Fibroblast of lung (primary cell): ENCODE measurements at places on chromosomes 13 and 19. TPM values are rescaled to one million over a fixed set of nuclear protein-coding genes. Genes with fewer than 3 reads are reported as not detected.

- peak; percentile 62 for DNase-seq
These were observed 16.9 kb downstream of the ZNF296 start for GRCh38 chr19:45059258-45059965.

GRCh38 chr19:46081928-46082727, 41.3 kb upstream of the IGFL4 start:
- peak; percentile 70 for DNase-seq

DNA sequence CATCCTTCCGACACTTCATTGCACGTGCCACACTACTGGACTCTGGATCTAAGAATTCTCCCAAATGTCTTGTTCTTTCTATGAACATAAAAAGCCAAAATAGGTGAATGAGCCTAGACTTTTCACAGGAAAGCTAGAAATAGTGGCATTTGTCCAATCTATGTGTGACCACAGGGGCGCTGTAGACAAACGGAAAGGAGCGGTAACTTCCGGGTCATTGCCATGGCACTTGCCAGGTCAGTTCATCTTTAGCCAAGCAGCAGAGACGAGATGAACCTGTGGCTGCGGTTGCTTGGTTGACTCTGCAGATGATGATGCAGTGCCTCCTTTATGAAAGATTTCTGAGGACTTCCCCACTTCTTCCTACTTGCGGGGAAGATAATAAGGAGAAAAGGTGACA, 65.6 kb downstream of the ADGRE1 start:
- DNase-seq = no peak

- no peak for DNase-seq
These were observed 153.6 kb downstream of the KCTD15 start for GRCh38 chr19:33950091-33950750.

DNA sequence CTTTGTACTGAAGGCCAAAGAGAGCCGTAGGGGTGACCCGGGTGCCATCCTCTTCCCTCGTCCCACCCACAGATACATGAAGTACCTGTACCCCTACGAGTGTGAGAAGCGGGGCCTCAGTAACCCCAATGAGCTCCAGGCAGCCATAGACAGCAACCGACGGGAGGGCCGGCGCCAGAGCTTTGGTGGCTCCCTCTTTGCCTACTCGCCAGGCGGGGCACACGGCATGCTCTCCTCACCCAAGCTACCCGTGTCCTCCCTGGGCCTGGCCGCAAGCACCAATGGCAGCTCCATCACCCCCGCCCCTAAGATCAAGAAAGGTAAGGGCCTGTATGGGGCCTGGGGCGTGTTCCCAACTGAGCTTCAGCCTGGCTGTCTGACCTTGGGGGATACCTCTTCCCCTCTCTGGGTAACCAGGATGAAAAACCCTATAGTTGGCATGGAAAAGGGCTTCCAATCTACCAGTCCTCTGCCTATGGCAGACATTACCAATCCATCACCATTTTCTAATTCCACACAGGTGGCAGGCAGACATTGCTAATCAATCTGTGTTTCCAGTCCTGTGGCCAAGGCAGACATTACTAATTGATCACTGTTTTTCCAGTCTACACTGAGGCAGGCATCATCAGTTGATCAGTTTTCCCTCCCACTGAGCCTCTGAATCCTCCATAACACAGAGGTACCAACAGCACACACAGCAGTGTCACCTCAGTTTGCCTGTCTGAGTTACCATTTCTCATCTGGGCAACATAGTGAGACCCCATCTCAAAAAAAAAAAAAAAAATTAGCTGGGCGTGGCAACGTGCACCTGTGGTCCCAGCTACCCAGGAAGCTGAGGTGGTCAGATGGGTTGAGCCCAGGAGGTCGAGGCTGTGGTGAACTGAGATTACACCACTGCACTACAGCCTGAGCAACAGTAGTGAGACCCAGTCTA, 19.1 kb upstream of the WDR18 start:
- DNase-seq = peak; percentile 38

DNA sequence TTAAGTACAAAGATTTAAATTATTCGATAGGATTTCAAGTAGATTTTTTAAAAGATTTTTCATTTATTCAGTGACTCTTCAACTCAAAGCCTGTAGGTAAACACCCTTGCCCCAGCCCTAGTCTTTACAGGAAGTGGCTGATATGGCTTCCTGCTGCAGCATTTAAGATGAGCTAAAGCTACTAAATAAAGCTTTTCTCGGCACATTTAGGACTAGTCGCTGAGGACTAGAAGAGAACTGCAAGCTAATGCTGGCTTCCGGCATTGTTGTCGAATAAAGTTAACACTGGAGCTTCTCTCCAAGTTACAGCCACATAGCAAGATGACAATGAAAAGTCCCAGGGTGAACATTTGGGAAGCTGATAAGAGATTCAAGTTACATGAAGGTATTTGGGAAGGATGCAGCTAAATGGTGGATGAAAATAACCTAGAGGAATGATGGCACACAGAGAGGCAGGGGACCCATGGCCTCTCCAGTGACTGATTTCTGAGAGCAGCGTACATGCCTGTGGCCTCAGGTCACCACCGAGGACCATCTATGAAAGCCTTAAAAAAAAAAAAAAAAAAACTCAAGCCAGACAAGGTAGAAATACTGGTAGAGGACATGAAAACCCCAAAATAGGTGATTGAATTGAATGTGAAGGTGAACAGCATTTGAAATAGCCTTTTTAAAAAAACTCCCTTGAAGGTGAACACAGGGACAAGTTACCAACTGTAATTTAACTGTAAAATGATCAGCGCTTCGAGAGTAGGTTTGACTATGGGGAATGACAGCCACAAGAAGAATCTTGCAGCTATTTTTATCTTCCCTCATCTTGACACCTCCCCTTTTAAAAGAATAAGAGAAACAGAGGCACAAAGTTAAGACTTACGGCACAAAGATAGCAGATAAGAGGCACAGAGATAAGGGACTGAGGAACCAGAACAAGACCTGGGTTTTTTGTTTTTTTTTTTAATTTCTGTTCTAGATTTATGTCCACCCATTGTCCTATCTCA, 155.4 kb downstream of the DCT start:
- no peak for DNase-seq

GRCh38 chr13:95156208-95156607, 145.0 kb downstream of the ABCC4 start:
- DNase-seq = peak; percentile 61

The ZDHHC20 gene
- total RNA-seq = 77.8 and 81.6 TPM in 2 replicates

DNA sequence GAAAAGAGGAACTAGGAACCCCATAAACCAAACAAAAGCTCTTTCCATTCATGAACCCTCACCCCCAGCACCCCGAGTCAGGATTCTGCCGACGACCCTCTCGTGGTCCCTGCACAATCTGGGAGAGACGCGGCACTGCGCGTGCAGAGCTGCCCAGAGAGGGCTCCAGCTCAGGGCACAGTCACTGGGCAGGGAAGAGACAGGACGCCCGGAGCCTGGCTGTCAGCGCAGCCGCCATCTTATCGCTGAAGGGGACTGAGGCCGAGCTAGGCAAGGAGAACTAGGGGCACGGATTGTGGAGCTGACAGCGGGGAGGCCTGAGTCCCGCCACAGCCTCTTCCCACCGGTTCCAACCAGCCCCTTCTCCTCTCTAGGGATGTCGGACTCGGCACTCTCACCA, 349 bp downstream of the ZNF98 start:
- DNase-seq = no peak

The ZNF730 gene
- 1.0 and 1.3 TPM in 2 replicates for total RNA-seq

DNA sequence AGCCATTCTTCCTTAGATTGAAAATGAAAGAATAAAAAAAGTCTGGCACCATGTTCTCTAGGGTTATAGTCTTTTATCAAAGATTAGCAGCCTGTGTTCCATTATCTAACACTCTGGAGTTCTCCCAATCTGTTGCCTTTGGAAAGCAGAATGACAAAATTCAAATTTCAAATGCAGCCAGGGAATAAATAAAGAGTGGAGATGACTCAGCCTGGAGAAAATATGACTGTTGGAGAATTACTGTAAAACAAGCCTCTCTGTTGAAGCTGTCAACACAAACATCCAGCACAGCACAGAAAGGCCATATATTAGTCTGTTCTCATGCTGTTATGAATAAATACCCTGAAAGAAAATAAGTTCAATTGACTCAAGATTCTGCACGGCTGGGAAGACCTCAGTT, 650.5 kb upstream of the SLC10A2 start:
- DNase-seq = no peak

The UQCRFS1 gene
- 31.6 and 34.0 TPM in 2 replicates for total RNA-seq

DNA sequence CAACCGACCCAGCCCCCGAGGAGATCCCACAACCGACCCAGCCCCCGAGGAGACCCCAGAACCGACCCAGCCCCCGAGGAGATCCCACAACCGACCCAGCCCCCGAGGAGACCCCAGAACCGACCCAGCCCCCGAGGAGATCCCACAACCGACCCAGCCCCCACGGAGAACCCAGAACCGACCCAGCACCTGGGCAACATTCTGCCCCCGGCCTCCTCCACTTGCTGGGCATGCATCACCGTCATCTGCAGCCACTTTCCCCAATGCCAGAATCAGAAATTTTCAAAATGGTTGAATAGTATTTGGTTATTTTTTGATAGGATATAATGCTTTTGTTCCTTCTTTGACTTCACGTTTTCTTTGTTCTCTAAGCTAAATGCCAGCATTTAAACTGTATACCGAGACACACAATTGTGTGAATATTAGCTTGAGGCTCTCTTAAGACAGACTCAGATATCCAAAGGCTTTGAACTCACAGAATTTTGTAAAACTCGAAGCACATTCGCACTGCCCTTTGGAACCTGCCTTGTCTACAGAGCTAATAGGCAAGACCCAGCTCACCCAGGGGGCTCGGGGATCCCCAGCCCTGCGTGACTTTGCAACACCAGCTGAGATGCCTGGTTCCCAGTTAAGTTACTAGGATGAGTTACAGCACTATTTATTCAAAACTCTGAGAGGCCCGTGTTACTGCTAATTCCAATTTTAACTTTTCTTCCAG, 15.5 kb upstream of the RASA3 start:
- no peak for DNase-seq

The FAM83E gene
- 0.50 and 1.0 TPM in 2 replicates for total RNA-seq

The LILRA5 gene
- not detected in 2 replicates for total RNA-seq

DNA sequence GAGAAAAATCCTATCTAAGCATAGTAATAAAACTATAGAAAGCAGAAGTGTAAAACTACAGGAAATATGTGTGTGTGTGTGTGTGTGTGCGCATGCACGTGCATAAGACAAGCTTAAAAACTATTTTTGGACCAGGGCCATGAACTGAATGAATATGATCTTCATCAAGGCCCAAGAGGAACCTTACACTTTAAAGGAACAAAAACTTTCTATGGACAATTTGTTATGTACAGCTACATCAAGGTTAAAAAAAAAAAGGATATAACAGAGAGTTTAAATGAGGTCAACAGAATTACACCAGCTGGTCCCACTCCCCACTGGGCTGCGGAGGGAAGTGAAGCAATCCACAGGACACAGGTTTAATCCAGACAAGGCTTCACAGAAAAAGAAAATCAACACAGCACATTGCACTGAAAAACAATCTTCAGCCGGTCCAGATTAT, 151.1 kb downstream of the LHFPL6 start:
- peak; percentile 58 for DNase-seq

DNA sequence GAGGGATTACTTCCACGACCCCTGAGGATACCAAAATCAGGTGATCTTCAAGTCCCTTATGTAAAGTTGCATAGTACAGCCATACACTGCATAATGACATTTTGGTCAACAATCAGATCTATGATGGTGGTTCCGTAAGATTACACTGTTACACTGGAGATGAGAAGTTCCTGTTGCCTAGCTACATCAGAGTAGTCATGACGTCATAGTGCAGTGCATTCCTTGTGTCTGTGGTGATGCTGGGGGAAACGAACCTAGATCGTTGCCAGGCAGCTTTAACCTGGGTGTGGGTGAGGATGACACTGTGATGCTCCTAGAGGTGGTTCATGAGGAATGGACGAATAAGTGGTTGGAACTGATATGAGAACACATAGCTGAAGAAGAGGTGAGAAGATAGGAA, 9.1 kb downstream of the ZNF610 start:
- no peak for DNase-seq

GRCh38 chr13:97283888-97284287, 61.8 kb downstream of the MBNL2 start:
- DNase-seq = no peak

GRCh38 chr19:5805462-5806132, 730 bp downstream of the NRTN start:
- peak; percentile 23 for DNase-seq

DNA sequence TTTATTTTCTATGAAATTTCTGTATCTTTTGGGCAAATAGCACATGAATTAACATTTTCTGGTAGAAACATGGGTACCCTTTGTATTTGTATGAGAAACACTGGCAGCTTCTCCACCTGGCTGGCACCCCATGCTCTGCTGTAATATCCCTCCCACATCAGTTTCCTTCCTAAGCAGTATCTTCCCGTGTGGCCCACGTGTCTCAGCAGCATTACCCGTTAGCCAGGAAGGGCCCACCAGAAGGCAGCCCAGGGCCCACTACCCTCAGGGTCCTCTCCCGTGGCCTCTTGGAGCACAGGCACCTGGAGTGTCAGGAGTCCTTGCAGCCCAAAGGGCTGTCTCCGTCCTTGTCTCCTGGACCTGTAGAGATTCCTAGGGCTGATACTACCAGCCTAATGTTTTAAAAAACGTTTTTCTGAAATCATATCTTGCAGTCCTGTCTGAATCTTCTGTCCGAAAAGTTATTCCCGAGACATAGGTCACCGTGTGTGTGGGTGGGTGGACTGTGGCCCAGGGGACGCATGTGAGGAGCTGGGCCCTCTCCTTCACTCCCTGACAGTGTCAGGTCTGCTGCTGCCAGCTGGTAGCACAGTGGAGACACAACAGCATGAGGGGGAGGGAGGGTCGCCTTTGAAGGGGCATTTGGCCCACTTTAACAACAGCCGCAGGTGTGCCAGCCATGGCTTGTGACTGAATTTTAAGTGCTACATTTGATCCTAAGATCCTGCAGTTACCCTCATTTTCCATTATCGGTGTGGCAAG, 22.0 kb upstream of the TEX29 start:
- no peak for DNase-seq

The FGF21 gene
- not detected in 2 replicates for total RNA-seq

GRCh38 chr13:29526741-29527140, 68.7 kb downstream of the SLC7A1 start:
- DNase-seq = no peak

The SLC35E1 gene
- 16.9 and 19.0 TPM in 2 replicates for total RNA-seq

GRCh38 chr19:6103217-6103644, 7.1 kb downstream of the RFX2 start:
- DNase-seq = peak; percentile 84

DNA sequence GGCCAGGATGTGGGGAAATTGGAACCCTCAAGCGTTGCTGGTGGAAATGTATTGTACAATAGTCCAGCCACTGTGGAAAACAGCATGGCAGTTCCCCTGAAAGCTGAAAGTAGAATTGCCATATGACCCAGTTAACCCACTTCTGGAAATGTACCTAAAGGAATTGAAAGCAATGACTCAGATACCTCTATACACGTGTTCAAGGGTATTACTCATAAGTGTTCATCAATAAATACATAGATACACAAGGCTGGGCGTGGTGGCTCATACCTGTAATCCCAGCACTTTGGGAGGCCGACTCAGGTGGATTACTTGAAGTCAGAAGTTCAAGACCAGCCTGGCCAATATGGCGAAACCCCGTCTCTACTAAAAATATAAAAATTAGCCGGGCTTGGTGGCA, 71.9 kb upstream of the IRS2 start:
- DNase-seq = no peak
